CD8-positive, alpha-beta T cell (primary cell): ENCODE measurements at places on chromosomes 4 and X.

- DNase-seq = no peak
These were observed 218.7 kb upstream of the NDST4 start for GRCh38 chr4:115332078-115332477.

GRCh38 chrX:20029728-20030127, 38.9 kb upstream of the BCLAF3 start:
- DNase-seq = no peak

- DNase-seq = no peak
These were observed 102.8 kb downstream of the TTC29 start for GRCh38 chr4:146842876-146843275.

GRCh38 chr4:67550857-67551256, 5.6 kb upstream of the CENPC start:
- DNase-seq = no peak

- no peak for DNase-seq
These were observed 190.1 kb upstream of the GNPDA2 start for GRCh38 chr4:44916411-44916810.
